ENCODE measurements at places on chromosomes 2 and 18. TPM values are rescaled to one million over a fixed set of nuclear protein-coding genes. Genes with fewer than 3 reads are reported as not detected.

- peak; percentile 95 for DNase-seq
These were observed 13.2 kb downstream of the ARL4C start for GRCh38 chr2:234483568-234484251.

- no peak for DNase-seq
These were observed 64.3 kb upstream of the SNTG2 start for GRCh38 chr2:886072-887022.

GRCh38 chr2:196329959-196330358 lies 158.6 kb upstream of the STK17B start:
- no peak for DNase-seq

- no peak for DNase-seq
These were observed 42.7 kb upstream of the ITM2C start for GRCh38 chr2:230821991-230822520.

GRCh38 chr2:54477896-54478295 lies 21.8 kb downstream of the SPTBN1 start:
- DNase-seq = no peak

DNA sequence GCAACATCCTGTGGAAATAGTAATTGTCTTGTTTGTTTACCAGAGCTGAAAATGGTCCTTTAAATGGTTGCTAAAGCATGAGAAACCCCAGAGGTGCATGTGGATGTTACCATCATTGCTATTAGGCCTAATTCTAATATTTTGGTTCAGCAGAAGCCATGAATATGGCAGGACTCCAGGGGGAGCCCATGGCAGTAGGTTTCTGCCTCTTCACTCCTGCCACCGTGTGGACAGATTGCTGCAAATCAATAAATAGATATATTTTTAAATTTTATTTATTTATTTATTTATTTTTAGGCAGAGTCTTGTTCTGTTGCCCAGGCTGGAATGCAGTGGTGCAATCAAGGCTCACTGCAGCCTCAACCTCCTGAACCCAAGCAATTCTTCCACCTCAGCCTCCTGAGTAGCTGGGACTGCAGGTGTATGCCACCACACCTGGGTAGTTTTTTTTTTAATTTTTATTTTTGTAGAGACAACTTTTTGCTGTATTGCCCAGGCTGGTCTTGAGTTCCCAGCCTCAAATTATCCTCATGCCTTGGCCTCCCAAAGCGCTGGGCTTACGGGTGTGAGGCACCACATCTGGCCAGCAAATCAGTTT lies 54.9 kb upstream of the CAPN13 start:
- peak; percentile 76 for DNase-seq

GRCh38 chr2:17136231-17136630 lies 382.0 kb downstream of the RAD51AP2 start:
- DNase-seq = no peak

DNA sequence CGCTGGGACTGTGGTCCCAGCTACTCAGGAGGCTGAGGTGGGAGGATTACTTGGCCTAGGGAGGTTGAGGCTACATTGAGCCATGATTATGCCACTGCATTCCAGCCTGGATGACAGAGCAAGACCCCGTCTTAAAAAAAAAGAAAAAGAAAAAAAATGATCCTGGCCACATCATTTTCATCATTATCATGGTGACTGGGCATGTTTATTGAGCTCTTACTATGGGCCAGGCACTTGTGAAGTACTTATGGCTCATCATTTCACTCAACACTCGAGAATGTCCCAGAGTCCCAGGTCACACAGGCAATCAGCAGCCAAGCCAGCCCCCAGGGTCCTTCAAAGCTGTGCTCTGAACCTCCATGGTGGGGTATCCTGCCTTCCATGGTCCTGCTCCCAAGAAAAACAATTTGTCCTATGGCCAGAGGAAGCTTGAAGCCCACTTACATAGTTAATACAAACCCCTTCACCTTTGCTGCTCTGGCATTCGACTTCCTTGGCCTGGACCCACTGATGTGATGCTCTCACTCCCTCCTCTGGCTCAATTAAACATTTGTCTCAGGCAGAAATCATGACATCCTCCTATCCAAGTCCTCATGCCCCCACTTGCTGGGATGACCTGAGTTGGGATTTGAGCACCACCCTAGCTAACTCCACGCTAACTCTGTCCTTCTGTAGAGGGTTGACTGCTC lies 3.8 kb upstream of the CNNM4 start:
- no peak for DNase-seq

- no peak for DNase-seq
These were observed 38.9 kb downstream of the KDM3A start for GRCh38 chr2:86480105-86480504.

DNA sequence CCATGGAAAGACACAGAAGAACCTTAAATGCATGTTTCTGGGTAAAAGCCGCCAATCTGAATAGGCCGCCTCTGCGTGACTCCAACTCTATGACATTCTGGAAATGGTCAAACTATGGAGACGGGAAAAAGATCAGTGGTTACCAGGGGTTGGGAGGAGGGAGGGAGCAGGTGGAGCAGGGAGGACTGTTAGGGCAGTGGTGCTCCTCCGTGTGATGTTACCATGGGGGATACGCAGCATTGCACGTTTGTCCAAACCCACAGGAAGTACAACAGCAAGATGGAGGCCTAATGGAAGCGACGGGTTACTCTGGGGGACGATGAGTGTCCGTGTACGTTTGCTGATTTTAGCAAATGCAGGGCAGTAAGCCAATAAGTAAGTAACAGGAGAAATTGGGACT lies 17.2 kb downstream of the TMEM18 start:
- DNase-seq = no peak

- no peak for DNase-seq
These were observed 31.5 kb downstream of the TMEM37 start for GRCh38 chr2:119463136-119463535.

DNA sequence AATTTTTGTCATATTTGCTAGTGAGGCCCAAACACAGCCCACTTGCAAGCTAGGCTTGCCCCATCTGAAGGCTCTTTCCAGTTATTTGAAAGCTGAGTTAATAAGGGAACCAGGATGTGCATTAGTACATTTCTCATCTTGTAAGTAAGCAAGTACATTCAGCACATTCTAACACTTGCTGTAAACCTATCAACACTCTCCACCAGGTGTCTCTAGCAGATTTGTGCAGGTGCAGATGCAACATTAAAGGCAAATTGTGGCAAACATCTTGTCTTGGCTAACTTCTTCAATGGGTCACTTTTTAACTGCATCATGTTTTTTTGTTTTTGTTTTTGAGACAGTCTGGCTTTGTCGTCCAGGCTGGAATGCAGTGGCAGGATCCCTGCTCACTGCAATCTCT lies 25.3 kb upstream of the MFSD6 start:
- DNase-seq = peak; percentile 83

DNA sequence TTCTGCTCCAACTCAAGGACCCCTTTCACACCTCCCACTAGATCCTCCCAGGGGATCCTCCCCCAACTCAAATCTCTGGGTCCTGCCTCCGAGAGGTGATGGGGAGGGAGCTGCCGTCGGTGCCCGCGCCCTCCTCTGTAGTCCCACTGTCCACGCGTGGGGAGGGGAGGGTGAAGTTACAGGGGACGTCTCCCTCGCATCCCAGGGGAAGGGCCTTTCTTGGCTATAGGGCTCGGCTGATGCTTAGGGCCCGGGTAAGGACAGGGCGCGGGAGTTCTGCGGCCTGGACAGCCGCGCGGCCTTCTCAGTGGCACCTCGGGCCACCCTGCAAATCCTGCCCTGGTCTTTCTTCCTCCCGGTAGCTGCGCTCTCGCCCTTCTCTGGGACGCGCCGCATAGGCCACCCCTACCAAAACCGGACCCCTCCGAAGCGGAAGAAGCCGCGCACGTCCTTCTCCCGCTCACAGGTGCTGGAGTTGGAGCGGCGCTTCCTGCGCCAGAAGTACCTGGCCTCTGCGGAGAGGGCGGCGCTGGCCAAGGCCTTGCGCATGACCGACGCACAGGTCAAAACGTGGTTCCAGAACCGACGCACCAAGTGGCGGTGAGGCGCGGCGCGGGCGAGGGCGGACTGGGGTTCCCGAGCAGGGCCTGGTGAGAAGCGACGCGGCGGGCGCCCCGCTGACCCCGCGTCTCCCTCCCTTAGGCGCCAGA lies 1.2 kb downstream of the TLX2 start:
- peak; percentile 68 for DNase-seq

- DNase-seq = no peak
These were observed 26.0 kb upstream of the APOB start for GRCh38 chr2:21069746-21070340.

DNA sequence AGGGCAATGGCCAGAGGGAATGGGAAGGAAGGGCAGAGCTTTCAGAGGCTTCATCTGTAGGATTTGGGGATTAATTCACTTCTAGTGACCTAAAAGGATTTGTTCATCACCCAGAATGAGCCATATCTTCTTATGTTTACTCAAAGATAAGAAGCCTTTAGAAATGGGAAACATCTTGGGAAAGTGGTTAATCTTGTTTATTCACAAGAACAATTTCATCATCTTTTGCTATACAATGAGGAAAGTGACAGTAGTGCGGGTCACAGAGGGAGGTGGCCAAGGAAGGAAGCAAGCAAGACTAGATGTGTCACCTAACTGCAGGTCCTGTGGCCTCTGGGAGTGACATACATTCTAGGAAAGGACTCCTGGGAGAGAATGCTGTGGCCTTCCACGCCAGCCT lies 140.4 kb upstream of the ALPP start:
- no peak for DNase-seq

GRCh38 chr2:195407783-195408182 lies 249.2 kb upstream of the SLC39A10 start:
- no peak for DNase-seq

DNA sequence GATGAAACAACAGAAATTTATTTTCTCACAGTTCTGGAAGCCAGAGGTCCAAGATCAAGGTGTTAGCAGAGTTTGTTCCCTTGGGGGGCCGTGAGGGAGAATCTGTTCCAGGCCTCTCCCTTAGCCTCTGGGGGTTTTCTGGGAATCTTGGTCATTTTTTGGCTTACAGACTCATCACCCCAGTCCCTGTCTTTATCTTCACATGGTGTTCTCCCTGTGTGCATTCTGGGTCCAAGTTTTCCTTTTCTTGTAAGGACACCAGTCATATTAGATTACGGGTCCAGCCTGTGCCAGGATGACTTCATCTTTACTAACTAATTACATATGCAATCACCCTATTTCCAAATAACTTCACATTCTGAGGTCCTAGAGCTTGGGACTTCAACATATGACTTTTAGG lies 292.5 kb upstream of the TRIB2 start:
- DNase-seq = no peak

GRCh38 chr2:226553333-226553732 lies 246.3 kb downstream of the IRS1 start:
- no peak for DNase-seq

DNA sequence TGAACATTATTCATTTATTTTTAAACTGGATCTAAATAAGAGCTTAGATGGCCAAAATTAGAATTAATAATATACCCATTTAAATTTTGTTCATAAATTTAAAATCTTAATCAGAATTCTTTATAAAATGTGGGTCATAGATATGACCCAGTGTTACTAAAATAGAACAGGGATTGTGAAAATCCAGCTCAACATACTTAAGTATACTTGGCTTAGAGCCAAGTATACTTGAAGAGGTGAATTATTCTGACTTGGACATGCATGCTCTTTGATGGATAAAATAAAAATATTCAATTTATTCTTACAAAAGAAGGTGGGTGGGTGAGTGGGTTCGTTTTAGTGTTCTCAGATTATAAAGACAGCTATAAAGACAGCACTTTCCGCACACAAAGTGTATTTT lies 70.7 kb downstream of the SPOPL start:
- DNase-seq = no peak

GRCh38 chr18:62289047-62289446 lies 36.1 kb upstream of the TNFRSF11A start:
- DNase-seq = no peak

- no peak for DNase-seq
These were observed 15.3 kb upstream of the CIDEA start for GRCh38 chr18:12238826-12239225.

GRCh38 chr2:101496279-101496678 lies 21.4 kb upstream of the RFX8 start:
- no peak for DNase-seq

DNA sequence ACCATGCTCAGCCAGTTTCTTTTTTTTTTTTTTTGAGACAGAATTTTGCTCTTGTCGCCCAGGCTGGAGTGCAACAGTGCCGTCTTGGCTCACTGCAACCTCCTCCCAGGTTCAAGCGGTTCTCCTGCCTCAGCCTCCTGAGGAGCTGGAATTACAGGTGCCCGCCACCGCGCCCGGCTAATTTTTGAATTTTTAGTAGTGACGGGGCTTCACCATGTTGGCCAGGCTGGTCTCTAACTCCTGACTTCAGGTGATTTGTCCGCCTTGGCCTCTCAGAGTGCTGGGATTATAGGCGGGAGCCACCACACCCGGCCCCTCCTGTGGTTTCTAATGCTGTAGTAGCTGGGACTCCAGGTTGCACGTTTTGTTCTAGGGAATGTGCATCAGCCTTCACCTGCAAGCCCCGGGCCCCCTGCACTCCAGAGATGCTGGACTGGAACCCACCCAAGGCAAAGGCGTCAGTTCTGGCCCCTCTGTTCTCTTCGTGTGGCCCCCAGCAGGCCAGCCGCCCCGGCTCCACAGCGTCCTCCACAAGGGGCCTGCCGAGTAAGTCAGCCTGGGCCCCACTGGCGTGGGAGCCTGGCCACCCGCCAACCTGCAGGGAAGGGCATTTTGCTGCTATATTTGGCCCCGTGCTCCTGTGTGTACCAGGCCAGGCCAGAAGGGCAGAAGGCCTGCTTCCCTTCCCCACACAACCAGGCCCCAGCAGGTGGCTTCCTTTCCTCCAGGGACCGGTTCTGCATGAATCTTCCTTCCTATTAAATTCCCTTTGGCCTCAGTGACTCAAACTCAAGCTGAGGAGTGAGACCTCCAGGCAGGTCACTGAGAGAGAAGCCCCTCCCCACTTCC lies 25.7 kb upstream of the B3GNT7 start:
- no peak for DNase-seq

DNA sequence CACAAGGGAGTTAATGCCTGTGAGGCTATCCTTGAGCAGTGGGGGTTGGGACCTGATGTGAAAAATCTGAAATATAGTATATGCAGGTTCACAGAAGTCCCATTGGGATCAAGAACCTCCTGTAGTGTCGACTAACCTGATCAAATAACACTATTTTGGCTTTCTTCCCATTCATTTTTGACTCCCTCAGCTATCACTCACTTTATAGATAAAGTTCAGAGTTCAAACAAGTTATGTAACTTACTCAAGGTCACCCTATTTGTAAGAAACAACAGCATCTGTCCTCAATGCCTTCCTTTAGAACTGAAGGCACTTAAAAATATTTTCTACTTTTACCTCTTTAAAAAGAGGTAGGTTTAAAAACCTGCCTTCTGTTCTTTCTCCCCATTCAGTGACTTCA lies 341.6 kb downstream of the DPP10 start:
- no peak for DNase-seq

- DNase-seq = no peak
These were observed 710 bp downstream of the DUSP19 start for GRCh38 chr2:183079139-183079775.

- DNase-seq = no peak
These were observed 174.4 kb downstream of the ICOS start for GRCh38 chr2:204110751-204111516.

The POTEI gene
- total RNA-seq = not detected

The OSR1 gene
- not detected for total RNA-seq

The APLF gene
- 2.0 TPM for total RNA-seq

The MIB1 gene
- total RNA-seq = 36.7 TPM

The GPR55 gene
- 0.38 TPM for total RNA-seq

The MLPH gene
- not detected for total RNA-seq

The TNS1 gene
- total RNA-seq = 1.3 TPM

The KCMF1 gene
- total RNA-seq = 98.1 TPM

The ZC3H6 gene
- 4.9 TPM for total RNA-seq

The PLCD4 gene
- 0.52 TPM for total RNA-seq

The ID2 gene
- total RNA-seq = 299 TPM
